Upper lobe of left lung (tissue), 6 donors: ENCODE measurements at places on chromosomes 6 and 20. TPM values are rescaled to one million over a fixed set of nuclear protein-coding genes. Genes with fewer than 3 reads are reported as not detected.

FOXC1 gene
- 3.6 TPM for total RNA-seq

ZNF334 gene
- 13.5 TPM for total RNA-seq

ZSCAN23 gene
- total RNA-seq, result 6.3 TPM

ARMH2 gene
- not detected for total RNA-seq

PRDM13 gene
- not detected for total RNA-seq

CFAP61 gene
- total RNA-seq, result 0.37 TPM

THBD gene
- 49.3 TPM for total RNA-seq

FRMD1 gene
- total RNA-seq, result not detected

RSPO3 gene
- 1.5 TPM for total RNA-seq

DLL1 gene
- 8.6 TPM for total RNA-seq

RHAG gene
- total RNA-seq, result not detected

HLA-DQA1 gene
- total RNA-seq, result not detected

CCM2L gene
- total RNA-seq, result 5.0 TPM

EYA4 gene
- total RNA-seq, result 1.0 TPM
